ENCODE measurements at places on chromosomes 3 and 15.
A peak's percentile ranks its signal among the peaks of the same experiment; 100 is the strongest.

GRCh38 chr3:138389841-138390581 lies 41.6 kb downstream of the MRAS start:
- peak; percentile 26 for DNase-seq

DNA sequence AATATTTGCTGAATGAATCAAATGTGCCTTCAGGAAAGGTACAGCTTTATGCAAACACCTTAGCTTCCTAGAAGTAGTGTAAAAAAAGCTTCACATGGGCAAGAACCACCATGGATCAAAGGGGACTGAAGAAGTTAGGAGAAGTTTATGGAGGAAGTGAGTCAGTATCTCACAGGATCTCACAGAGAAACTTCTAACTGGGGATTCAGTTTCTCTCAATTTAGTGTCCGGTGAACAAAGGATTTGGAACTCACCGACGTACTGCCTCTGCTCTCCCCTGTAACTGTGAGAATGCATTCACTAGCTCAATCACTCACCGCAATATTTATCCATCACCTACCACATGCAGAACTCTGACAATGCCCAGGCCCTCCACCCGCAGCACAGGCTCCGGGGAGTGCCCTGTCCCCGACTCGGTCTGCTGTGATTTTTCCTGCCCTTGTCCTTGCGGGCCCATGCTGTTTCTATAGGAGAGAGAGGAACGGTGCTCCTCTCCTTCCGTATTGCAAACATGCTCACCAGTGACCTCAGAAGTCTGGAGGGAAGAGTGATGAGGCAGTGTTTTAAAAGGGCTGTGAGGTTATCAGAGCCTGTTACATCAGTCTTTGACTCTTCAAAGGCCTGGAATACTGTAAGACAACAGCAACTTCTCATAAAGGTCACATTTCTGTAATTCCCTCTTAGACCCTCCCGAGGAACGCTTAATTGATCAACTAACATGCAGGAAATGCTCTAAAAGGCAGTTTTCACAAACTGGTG lies 222.5 kb upstream of the ICE2 start:
- DNase-seq: no peak

- DNase-seq: no peak
Observed at GRCh38 chr15:58179741-58180381, 41.7 kb downstream of the AQP9 start.

DNA sequence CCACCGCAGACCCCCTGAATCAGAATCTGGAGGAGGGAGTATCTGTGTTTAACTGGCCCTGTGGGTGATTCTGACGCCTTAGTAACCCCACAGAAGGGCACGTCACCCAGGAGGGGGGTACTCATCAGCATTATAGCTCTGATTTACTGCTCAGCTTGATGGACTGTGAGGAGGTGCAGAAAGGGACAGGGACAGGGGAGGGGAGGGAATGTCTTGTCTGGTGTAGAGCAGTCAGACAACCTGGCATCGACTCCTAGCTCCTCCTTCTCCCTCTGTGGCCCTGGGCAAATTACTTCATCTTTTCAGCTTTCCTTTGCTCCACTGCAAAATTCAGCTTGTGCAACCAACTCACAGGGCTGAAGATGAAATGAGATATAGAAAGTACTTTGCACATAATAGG lies 42.3 kb upstream of the GLCE start:
- DNase-seq: no peak

GRCh38 chr3:20185331-20185678 lies 701 bp downstream of the SGO1 start:
- no peak for DNase-seq

DNA sequence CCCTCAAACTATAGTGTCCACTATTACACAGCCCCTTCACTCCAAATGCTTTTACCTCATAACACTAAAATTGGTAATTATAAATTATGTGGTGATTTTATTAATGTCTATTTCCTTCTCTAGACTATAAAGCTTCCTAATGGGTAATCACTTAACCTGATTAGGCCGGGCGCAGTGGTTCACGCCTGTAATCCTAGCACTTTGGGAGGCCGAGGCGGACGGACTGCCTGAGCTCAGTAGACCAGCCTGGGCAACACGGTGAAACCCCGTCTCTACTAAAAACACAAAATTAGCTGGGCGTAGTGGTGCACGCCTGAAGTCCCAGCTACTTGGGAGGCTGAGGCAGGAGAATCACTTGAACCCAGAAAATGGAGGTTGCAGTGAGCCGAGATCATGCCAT lies 71.3 kb upstream of the PYGO1 start:
- no peak for DNase-seq

DNA sequence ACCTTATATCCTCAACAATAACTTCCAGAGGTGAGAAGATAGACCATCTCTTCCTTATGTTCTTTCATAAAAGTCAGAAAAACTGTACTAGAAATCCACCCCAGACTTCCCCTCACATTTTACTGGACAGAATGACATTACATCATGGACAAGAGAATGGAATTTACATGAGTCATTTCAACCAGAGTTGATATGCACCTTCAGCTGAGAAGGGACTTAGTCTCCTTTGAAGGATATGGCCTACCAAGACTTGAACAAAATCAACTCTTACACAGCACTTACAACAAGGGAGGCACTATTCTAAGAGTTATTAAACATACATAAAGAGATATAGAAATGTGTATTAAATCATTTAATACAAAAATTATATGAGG lies 380.0 kb upstream of the DPH6 start:
- no peak for DNase-seq

GRCh38 chr15:59862191-59863155 lies 141.6 kb upstream of the FOXB1 start:
- no peak for DNase-seq

- DNase-seq: no peak
Observed at GRCh38 chr3:129085818-129086217, 25.2 kb downstream of the GP9 start.

- no peak for DNase-seq
Observed at GRCh38 chr15:101288905-101289513, 6.0 kb downstream of the SNRPA1 start.

- DNase-seq: no peak
Observed at GRCh38 chr15:49984436-49984835, 134.6 kb downstream of the ATP8B4 start.

DNA sequence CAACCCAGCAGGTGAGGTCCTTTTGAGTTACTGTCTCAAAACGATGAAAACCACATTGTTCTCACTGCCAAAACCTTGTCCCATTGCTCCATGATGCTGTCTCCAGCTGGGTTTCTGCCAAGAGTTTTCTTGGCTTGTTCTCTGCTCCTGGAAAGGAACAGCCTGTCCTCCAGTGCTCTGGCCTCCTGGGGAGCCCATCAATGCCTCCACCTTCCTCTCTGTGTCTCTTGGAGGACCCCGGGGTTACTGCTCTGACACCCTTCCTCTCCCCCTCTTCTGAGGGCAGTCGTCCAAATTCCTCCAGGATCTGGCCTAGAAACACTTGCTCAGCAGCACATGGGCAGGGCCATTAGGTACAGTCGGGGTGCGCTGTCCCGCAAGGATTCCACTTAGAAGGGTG lies 63.9 kb upstream of the RGMA start:
- peak; percentile 42 for DNase-seq

DNA sequence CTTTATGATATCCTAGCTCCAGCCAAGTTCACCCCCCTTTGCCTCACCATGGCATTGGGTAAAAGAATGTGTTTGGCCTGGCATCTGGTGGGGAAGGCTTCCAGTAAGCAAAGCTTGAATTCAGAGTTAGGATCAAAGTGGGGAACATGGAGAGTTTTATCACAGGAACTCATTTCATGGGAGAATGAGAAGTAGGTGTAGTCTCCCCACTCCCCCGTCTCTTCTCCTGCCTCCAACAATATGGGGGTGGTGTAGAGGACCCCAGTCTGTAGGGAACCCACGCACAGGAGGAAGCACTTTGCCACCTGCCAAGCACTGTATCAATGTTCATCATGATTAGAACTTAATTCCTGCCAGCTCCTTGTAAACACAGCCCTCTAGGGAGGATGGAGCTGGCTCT lies 200.5 kb downstream of the UACA start:
- DNase-seq: no peak

- DNase-seq: no peak
Observed at GRCh38 chr3:154130540-154130939, 9.3 kb downstream of the ARHGEF26 start.

GRCh38 chr3:50322386-50323091 lies at the start of gene HYAL2:
TSS of gene HYAL2 (minus strand) at chr3:50322745. CDS start at chr3:50320489, 2,256 bp downstream.
- DNase-seq: no peak

- DNase-seq: no peak
Observed at GRCh38 chr3:160130071-160130470, 95.2 kb upstream of the C3orf80 start.

- no peak for DNase-seq
Observed at GRCh38 chr15:42143866-42144625, 12.4 kb downstream of the PLA2G4F start.

GRCh38 chr3:85303156-85303555 lies 344.4 kb downstream of the CADM2 start:
- DNase-seq: peak; percentile 25

DNA sequence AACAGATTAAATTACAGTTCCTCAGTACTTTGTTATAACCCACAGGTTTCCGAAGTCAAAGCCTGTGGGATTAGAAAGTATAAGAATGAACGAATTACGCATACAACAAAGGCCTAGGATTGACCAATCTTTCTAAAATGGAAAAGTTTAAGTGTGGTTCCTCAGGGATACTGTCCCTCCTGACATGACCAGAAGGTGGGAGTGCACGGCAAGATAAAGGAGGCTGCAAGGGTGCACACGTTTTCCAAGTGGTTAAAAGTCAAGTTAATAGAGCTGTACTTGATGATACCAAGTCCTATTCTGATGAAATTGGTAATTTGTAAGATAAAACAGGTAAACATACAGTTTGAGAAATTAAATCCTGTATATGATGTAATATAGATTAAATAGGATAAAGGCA lies 96.2 kb downstream of the ALDH1A2 start:
- no peak for DNase-seq

- DNase-seq: no peak
Observed at GRCh38 chr15:61112231-61112630, 116.9 kb downstream of the RORA start.

DNA sequence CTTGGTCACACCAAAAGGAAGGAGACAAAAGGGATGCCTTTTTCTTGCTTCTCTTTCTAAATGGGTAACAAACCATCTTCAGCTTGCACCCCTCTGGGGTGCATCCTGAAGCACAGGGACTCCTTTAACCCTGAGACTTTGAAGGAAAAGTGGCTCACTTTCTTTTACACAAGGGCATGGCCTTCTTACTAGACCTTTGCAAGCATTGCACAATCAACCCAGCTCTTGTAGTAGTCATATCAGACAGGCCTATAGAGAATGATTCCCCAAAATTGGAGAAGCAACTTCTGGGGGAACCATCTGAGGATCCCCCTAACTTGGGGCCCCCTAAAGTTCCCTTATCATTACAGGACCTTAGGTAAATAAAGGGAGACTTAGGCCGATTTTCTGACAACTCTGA lies 56.1 kb upstream of the GK5 start:
- no peak for DNase-seq

DNA sequence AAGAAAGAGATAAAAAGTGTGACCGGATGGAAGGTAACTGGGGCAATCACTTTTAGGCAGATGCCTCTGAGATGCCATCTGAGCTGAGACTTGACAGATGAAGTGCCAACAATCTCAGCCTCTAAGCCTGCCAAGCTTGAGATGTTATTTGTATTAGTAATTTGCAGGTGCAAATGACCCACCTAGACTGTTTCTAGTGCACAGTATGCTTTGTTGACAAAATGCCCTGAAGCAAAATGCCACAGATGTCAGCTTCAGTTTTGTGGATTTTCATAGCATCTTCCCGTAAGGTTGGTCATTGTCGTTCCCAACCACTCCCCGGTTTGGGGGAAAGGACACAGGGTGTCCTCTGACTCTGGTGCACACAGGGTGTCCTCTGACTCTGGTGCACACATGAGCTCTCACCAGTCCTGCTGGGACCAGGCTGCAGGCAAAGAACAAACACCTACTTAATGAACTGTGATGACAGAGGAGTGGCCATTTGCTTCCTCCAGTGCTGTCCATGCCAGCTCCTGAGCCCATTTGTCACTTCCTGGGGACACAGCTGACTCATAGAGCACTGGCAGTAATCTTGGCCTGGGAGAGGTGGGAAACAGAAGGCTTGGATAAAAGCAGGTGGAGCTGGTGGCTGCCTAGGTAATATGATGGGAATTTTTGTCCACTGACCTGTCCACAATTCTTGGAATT lies 16.7 kb upstream of the PPP1R2 start:
- DNase-seq: no peak

DNA sequence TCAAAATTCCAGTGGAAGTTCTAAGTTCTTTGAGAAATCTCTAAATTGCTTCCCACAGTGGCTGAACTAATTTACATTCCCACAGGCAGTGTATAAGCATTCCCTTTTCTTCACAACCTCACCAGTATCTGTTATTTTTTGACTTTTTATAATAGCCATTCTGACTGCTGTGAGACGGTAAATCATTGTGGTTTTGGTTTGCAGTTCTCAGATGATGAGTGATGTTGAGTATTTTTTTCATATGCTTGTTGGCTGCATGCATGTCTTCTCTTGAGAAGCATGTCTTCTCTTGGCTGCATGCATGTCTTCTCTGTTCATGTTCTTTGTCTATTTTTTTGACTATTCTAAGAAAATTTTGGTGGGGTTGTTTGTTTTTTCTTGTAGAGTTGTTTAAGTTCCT lies 499.6 kb upstream of the CCDC54 start:
- DNase-seq: no peak

DNA sequence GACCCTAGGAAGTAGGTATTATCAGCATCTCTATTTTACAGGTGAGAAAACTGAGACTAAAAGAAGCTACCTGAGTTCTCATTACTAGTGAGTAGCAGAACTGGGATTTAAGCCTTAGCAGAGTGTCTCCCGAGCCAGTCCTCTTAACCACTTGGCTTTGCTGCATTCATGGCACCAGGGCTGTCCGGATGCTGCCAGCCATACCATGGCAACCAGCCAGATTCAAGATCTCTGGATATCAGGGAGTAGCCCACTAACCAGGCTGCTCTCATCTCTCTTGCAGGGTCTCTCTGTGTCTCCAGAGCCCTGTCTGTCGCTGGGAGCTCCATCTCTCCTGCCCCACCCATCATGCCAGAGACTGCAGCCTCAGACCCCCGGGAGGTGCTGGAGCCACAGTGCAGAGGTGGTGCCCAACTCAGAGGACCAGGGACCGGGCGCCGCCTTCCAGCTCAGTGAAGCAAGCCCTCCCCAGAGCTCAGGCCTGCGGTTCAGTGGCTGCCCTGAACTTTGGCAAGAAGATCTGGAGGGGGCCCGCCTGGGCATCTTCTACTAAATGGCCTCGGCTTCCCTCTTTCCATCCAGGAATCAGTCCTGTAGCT lies 1.7 kb downstream of the MESP2 start:
- DNase-seq: no peak

DNA sequence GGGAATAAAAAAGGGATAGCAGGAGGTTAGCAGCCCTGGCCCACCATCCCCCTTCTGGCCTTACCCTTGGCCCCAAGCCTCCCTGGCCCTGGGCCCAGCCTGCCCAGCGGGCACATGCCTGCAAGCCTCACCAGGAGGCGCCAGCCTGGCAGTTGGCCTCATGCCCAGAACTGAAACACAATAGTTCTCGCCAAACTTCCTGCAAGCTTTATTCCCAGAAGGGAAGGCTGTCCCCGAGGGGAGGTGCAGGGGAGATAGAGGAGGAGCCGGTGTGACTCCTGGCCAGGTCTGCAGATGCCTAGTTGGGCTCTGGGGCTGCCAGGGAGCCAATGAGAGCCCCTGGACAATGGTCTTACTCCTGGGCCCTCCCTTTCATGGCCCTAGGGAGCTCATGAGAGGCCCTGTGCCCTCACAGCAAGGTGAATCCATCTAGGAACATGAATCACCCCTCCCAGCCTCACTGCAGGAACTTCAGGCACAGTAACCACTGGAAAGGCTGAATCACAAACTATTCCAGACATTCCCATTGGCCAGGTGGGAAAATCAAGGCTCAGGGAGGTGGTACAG lies 4.0 kb downstream of the CCDC33 start:
- peak; percentile 62 for DNase-seq
